HCT116 (cell line): ENCODE measurements at places on chromosomes 2 and 18.

DNA sequence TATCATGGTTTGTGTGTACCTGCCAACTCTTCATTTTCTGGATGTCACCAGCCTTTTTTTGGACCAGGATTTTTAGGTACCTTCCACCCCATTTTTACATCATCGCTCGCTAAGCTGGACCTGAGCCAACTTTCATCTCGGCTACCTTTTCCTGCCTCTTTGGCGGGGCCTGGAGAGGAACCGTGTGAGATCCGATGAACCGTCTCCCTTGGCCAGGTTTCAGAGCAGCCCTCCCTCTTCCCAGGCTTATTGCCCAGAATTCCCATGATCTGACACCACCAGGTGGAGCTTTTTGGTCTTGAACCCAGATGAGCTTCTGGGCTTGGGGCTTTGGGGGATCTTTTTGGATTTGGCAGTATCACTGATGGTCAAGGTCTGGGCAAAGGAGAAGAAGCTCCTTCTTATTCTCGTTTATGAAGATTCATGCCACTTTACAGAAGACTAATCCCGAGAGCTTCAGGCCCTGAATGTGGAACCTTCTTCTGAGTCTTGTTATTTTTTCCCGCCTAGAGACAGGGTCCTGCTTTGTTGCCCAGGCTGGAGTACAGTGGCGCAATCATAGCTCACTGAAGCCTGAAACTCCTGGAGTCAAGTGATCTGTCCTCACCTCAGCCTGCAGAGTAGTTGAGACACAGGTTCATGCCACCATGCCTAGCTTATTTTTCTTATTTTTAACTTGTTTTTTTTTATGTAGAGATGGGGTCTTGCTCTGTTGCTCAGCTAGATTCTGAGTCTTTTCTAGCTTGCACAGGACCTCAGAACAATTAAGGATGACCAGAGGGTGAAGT is 50.4 kb downstream of the GATA6 start:
- DNase-seq, result peak; percentile 3

GRCh38 chr2:68466361-68466777 is 725 bp downstream of the FBXO48 start:
- no peak for DNase-seq

DNA sequence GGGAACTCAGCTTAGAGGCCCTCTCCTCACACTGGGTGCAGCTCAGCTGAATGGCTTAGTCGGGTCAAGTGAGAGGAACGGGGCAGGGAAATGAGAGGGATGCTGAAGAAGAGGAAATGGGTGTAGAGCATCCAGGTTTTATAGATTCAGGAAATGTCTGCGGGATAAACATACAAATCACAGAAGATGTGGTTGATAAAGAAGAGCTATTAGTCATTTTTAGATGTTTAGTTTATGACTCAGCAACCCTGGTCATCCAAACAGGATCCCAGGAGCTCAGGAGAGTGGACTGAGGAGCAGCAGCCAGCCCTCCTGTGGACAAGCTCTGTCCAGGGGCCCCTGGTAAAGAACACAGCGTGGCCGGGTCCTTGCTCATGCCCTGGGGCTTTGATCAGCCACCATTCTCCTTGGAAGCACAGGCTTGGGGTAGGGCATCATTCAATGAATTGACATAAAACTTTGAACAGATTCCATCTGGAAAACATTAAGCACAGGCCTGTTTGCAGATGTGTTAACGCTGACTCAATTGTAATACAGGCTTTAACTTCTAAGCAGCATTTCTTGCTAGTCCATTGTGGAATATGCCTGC is 83.0 kb downstream of the NPAS2 start:
- peak; percentile 85 for DNase-seq

GRCh38 chr2:111936881-111937280 is 38.5 kb downstream of the MERTK start:
- DNase-seq, result no peak

- DNase-seq, result no peak
These were observed 390.7 kb upstream of the ETAA1 start for GRCh38 chr2:67006373-67006960.

GRCh38 chr2:161870401-161870930 is 203.5 kb downstream of the DPP4 start:
- no peak for DNase-seq

- no peak for DNase-seq
These were observed 12.9 kb downstream of the SIX2 start for GRCh38 chr2:44996356-44996755.

DNA sequence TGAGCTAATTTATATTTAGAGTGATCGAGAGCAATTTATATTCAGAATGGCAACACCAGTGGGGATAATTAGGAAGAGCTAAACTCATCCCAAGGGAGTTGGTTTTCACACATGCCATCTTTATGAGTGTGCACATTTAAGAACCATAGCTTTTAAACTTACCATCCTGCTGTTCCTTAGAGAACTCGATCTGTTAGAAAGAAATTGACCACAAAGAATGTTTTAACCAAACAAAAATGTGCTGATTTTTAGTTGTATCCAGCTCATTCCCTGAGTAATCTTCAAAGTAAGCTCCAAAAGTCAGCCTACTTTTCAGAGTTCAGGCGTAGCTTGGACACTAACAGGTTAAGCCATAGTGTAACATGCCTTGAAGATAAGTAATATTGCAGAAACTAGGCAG is 12.6 kb downstream of the MYL1 start:
- DNase-seq, result no peak

DNA sequence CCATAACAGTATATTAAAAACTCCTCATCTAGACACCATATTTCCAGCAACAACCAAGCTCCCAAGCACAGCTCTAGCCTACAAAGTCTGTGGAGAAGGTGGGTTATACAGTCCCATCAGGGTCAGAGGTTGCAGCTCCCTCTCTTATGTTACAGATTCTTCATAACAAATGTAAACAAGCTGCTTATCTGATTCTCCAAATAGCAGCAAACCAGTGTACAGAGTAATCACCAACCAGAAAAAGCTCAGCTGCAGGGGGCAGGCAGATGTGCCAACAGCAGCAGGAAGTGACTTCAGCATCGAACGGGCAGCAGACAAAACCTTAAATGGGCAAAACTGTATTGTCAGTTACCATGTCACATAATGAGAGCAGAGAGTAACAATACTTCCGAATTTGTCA is 52.9 kb upstream of the NABP1 start:
- DNase-seq, result no peak

- DNase-seq, result no peak
These were observed 308.7 kb downstream of the CNTNAP5 start for GRCh38 chr2:124333784-124334183.

GRCh38 chr2:178404368-178404767 is 46.6 kb downstream of the PRKRA start:
- DNase-seq, result no peak

- no peak for DNase-seq
These were observed 331.2 kb upstream of the LRATD1 start for GRCh38 chr2:14301331-14301730.

- DNase-seq, result no peak
These were observed 599.1 kb downstream of the NYAP2 start for GRCh38 chr2:225998653-225999052.

GRCh38 chr2:33320573-33320972 is 155.9 kb upstream of the RASGRP3 start:
- DNase-seq, result no peak

GRCh38 chr18:30359521-30359920 is 683.0 kb downstream of the DSC3 start:
- no peak for DNase-seq

DNA sequence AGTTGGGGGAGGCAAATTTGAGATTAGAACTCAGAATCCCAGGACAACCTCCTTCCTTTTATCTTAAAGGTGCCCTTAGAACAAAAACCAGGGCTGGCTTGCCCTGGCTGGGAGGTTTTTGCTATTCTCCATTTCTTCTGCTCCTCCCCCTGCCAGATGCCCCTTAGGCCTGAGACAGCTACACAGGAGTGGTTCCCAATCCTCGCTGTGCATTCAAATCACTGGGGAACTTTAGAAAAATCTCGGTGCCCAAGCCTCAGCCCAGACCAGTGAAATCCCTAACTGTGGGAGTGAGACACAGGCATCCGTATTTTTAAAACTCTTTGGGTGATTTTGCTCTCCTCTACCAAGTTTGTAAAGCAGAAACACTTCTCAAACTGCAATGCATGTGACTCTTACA is 38.8 kb downstream of the LBH start:
- no peak for DNase-seq

GRCh38 chr2:240990726-240991377 is 7.6 kb upstream of the SNED1 start:
- DNase-seq, result no peak

DNA sequence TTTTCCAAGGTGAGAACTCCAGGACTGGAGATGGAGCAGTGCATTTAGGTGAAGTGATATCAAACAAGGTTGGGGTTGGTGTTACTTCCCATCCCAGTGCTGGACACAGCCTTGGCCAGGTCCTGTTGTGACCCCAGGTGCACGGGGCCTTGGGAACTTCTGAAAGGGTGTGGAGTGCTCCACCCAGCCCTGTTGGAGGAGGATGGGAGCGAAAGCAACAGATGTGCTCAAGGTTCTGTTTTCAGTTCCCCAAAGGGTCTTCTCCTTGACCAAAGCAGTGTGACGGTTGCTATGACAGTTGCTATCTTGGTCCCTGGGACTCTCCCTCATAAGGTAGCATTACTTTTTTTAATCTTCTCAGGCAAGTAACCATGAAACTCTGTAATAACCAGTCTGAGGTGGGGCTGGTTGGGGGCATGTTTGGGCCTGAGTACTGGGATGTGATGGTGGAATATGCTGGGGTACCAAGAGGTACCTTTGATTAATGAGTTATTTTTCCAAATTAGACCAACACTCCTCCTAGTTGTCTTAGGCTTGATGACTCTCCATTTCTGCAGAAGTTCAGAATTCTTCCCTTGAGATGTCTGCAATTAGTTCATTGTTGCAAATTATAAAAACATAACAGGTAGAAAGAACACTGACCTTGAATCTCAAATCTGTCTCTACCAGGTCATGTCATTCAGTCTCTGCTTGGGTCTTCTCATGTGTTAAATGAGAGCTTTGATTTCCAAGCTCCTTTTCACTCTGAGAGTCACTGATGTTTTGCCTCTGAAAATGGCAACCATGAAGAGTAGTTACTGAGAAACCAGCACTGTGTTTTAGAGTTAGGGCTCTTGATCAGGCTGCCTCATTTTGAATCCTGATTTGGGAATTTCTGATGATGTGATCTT is 154.5 kb downstream of the RPIA start:
- no peak for DNase-seq

DNA sequence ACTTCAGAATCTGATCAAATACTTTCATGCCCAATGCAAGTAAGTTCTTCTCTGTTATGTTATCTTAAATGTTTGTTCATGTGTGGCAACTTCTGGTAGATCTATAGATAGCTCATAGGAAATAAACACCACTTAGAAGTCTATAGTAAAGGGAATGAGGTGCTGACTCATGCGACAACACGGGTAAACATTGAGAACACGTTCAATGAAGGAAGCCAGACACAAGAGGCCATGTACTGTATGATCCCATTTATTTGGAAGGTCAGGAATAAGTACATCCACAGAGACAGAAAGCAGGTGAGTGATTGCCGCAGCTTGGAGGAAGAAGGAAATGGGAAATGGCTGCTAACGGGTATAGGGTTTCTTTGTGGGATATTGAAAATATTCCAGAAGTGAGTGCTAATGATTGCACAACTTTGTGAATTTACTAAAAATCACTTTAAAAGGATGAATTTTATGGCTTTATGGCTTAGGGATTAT is 95.4 kb downstream of the ITGB1BP1 start:
- DNase-seq, result no peak

DNA sequence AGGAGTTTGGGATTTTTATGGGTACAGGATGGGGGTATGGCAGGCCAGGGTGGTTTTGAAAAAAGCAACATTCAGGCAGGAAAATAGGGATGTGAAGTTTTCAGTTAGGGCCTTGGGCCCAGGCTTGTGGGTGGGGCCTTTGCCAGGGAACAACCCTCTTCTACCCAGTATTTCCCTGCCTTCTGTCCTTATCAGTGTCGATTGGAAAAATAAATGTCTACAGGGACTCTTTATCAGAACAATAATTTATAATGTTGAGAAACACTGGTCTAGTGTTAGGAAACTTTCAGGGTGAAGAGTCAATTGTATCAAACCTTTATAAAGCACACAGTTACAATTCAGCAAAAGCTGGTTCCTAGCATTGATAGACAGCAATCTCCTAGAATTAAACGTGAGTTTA is 214.1 kb upstream of the NABP1 start:
- DNase-seq, result no peak

- DNase-seq, result no peak
These were observed 55.2 kb downstream of the RASGRP3 start for GRCh38 chr2:33531549-33532059.

DNA sequence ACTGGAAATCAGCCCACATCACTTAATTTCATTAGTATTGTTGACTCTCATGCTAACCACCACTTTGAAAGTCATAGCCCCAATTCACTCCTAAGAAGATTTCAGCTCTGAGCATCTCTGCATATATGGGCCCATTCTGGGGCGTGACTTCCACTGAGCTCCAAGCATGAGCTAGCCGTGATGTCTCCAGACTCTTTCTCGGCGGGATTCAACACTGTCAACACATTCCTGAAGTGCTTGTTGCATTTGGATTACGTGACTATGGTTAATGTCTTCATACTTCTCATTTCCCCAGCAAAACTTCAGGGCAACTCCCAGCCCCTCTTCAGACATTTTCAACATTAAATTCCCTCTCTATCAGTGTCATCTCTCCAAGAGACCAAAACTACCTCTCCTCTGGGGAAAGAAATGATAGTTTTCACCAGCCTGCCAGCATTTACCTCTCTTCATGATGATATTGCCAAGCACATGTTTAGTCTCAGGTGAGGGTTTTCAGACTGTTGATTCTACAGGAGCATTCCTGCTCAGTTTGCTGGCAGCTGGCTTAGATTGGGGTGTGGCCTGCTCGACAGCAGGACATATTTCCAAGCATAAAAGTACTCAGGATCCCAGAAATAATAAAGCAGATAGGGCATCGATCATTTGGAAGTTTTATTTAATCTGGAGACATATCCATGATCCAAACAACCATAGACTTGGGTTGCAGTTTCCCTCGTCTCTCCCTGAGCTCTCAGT is 81.7 kb downstream of the FEZ2 start:
- no peak for DNase-seq

GRCh38 chr2:173417341-173417740 is 62.7 kb downstream of the CDCA7 start:
- no peak for DNase-seq

DNA sequence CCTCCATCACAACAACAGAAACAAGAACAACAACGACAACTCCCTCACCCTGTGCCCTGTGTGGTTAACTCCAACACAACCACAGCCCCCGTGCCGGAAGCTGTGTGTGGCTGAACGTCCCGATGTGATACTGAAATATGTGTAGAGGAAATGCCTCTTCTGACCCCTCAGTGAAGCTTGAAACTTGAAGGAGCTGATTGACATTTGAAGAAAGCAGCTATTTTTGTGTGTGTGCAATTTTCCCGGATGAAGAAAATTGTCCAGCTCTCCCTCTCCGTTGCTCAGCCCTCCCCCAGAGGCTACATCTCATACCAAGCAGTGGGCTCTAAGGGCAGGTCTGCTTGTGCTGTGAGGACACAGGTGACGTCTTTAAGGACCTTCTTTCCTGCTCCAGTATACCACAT is 173.8 kb downstream of the ICOS start:
- DNase-seq, result no peak

DNA sequence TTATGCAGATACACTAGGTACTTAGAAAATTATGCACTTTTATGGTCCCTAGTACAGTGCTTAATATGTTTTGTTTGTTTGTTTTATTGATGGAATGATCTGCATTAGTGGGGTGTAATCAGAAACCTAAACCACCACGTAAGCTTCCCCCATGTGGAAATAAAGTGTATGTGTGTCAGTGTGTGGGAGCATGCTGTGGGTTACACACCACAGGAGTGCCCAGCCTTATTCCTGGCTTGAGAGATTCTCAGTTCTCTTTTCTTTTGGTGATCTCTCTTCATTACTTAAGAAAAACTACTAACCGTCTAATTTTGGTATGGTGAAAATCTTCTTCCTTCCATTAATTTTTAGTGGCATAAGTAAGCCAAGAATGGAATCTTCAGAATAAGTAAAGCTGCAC is 398.6 kb downstream of the DCDC2C start:
- DNase-seq, result no peak
